AG08396 (cell line): ENCODE measurements at places on chromosomes 6 and 20.
A peak's percentile ranks its signal among the peaks of the same experiment; 100 is the strongest.

DNA sequence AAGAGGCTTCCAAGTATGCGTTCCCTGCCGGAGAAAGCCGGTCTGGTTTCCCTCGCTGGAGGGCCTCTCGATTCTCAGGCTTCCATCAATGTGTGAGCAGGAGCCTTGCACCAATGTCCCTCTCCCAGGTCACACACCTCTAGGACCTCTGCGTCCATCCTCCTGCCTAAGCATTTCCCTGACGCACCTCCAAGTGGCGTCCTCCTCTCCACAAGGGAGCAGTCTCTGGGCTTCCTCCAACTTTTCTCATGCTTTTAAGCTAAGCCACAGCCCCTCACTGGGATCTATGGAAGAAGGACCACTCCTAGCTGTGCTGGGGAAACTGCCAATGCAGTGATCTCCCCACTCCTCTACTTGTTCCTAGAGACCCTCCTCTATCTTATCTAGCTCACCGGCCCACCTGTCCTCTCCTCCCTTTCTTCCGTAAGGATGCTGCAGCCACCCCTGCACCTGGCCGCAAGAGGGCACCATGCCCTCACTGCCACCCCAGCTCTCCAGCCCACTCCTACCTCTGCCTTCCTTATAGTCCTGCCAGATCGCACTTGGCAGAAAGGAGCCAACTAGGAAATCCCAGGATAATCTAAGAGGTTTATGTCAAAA is 258.7 kb downstream of the LRFN2 start:
- DNase-seq = no peak

DNA sequence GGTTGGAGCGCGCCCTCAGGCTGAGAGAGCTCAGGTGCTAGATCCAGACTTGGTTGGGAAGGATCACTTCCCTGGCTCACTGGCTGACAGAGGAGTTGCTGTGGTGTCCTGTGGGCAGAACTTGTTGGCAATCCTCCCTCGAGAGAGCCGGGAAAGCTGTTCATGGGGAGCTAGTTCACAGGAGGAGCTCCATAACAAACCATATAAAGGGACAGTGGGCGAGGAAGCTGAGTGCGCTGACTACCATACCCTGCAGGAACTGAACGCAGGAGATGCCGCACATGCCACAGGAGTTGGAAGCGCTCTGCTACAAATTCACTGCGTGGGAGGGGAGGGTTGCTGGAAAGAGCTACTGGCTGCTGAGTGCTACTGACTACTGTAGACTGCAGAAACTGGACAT is 243.2 kb downstream of the OGFRL1 start:
- no peak for DNase-seq

- no peak for DNase-seq
Measured at GRCh38 chr6:4649728-4650127, 126.5 kb upstream of the CDYL start.

DNA sequence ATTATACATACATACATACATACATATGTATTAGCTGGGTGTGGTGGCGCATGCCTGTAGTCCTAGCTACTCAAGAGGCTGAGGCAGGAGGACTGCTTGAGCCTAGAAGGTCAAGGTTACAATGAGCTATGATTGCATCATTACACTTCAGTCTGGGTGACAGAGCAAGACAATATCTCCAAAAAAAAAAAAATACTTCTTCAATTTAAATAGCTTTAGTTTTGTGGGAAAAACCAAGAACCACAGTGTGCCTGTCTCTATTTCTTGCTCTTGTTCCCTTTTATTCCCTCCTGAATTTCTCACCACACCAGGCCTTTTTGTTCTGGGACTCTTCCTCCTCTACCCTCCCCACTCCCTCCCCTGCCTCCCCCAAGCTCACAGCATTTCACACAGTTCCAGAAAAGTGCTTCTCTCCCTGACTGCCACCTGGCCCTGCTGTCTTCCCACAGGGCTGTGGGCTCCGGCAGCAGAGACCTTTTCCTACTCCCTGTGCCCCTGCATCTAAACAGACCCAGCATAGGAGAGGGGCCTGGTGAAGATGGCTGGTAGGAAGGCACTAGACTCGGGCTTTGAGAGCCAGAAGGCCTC is 1.3 kb downstream of the C20orf203 start:
- DNase-seq = no peak

GRCh38 chr20:44683263-44684046 is 31.7 kb upstream of the CCN5 start:
- peak; percentile 61 for DNase-seq

DNA sequence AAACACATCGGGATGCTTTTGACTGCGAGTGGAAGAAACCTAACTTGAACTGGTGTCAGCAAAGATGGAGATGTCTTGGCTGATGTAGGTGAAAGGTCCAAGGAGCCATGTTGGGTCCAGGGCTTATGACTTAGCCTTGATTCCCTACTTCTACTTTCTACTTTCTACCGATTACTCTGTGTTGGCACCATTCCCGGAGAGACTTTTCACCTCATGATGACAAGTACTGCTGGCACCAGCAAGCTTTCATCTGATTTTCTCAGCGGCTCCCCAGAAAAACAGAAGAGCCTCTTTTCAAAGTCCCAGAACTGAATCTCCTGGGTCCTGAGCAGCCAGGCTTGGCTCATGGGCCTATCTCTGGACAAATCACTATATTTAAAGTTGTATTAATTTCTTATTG is 4.9 kb upstream of the EDN3 start:
- no peak for DNase-seq

- DNase-seq = peak; percentile 10
Measured at GRCh38 chr6:85865420-85866369, 223.0 kb upstream of the SYNCRIP start.

- no peak for DNase-seq
Measured at GRCh38 chr6:84681693-84682326, 82.6 kb downstream of the TBX18 start.

GRCh38 chr6:12379181-12379580 is 89.0 kb downstream of the EDN1 start:
- DNase-seq = no peak

- DNase-seq = no peak
Measured at GRCh38 chr20:18754030-18754652, 59.4 kb upstream of the SCP2D1 start.

DNA sequence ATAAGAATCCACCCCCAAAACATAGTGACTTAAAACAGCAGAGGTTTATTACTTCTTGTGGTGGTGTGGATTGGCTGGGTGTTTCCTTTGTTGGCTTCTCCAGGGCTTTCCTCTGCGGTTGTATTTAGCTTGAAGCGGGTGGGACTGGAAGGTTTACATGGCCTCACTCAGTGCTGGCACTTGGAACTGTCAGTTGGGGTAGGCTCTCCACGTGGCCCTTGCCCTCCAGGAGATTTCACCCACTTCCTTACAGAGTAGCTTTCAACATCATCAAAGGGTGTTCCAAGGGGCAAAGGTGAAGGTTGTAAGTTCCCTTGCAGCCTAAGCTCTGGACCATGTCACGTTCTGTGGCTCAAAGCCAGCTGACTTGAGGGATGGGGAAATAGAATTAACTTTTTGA is 32.5 kb upstream of the NKX2-2 start:
- no peak for DNase-seq

DNA sequence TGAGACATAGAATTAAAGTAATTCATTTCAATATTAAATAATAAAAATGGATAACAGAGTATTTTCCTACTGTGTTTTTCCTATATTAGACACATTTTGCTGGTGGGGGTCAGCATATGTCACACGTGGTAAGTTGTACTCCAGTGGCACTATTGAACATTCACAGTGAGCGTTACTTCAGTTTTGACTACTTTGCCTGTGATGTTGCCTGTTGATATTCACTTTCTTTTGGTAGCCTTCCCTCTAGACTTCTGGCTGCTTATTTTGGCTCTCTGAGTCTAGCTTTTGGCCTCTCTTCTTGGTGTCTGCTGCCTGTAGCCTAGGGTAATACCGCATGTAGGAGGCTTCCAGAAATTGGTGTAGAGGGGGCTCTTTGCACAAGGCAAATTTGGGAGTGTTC is 64.4 kb upstream of the TFB1M start:
- DNase-seq = no peak

- DNase-seq = no peak
Measured at GRCh38 chr6:2733324-2733723, 17.4 kb downstream of the MYLK4 start.

GRCh38 chr6:40807484-40807883 is 220.3 kb upstream of the LRFN2 start:
- no peak for DNase-seq

DNA sequence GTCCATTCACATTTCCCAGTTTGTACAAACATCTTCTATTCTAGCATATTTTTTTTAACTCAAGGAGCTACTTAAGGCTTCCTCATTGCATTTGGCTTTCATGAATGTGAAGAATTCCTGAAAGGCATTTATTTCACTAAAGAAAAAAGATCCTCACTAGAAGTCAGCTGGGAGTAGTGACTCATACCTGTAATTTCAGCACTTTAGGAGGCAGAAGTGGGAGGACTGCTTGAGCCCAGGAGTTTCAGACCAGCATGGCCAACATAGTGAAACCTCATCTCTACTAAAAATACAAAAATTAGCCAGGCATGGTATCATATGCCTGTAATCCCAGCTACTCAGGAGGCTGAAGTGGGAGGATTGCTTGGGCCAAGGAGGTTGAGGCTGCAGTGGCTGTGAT is 30.9 kb upstream of the XRN2 start:
- DNase-seq = no peak

- DNase-seq = no peak
Measured at GRCh38 chr6:117840541-117840983, 66.5 kb upstream of the SLC35F1 start.

GRCh38 chr6:129567374-129567773 is 142.6 kb downstream of the ARHGAP18 start:
- no peak for DNase-seq

GRCh38 chr6:132227904-132228303 is 173.4 kb downstream of the MOXD1 start:
- peak; percentile 23 for DNase-seq

DNA sequence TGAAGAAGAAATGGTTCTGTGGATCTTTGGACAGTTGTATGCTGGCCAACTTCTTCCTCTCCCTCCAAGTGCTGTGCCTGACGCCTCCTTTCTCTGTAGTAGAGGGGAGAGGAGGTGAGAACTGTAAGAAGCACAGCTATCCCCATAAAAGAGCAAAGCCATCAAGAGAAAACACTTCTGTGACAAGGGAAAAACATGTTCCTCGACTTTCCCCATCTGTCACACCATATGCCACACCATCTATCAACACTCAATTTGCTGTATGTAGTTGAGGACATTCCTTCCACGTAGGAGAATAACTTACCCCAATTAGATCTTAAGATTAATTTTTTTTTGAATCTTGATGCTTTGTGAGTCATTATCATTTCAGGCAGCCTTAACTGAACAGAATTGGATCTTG is 156.2 kb upstream of the PLCB4 start:
- DNase-seq = no peak

- DNase-seq = no peak
Measured at GRCh38 chr20:2837221-2837960, 3.1 kb downstream of the PCED1A start.

DNA sequence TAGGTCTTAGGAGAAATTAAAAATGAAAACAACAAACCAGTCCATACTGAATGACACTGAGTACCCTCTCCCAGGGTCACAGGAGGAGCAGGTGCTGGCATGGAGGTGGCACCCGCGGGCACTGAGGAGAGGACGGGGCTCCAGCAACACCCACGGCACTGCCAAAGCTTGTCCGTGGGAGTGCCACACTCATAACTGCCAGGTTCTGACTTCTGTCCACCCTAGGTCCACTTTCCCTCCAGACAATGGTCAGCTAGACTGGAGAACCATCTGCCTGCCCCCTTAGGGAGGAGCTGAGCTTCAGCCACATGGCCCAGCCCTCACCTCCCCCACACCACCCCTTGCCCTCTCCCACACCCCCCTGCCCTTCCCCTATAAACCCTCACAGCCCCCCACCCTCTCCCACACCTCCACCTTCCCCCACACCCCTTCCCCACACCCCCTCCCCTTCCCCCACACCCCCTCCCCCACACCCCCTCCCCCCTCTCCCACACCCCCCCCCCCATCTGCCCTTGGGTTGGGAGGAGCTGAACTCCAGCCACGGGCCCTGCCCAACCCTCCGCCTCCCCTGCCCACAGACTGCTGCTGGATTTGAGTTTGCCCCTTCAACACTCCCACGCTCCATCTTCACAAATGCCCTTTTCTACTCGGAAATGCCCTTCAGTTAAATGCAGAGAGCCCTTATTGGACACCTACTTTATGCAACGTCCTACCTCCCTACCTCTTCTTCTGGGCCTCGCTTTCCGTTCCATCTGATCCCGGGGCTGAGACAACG is 129.6 kb downstream of the TAF4 start:
- DNase-seq = no peak

GRCh38 chr20:57620274-57620990 is at the start of gene ZBP1:
ZBP1 (minus strand) TSS chr20:57620426; CDS start chr20:57620295, 131 bp downstream.
- DNase-seq = no peak

DNA sequence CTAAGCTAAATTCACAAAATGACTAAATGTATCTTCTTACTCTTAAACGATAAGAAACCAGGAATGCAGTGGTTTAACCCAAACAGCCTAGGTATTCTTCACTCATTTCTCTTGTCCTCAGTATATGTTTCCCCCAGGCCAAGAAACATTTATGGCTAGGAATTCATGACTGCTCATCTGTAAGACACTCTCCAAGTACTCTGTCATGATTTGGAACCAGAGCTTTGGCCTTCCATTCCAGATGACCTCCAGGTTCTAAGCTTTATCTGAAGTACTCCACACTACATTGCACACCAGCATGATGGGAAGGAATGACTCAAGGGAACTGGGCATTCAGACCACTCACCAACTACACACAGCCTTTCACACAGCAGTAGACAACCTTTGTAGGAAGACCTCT is 29.3 kb downstream of the NT5E start:
- DNase-seq = no peak

DNA sequence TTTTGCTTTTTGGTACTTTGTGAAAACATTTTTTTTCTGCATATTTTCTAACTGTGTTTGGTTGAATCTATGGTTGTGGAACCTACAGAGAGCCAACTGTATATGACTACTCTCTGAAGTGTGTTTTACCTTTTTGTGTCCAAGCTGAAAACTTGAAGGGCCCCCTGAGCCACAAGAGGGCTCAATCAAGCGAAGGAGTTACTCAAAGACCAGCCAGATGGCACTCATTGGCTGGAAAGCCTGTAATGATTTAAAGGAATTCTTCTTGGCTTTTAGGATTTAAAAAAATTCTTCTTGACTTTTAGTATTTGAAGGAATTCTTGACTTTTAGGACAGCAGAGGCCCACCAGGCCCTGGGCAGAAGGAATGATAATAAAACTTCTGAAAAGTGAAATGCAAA is 27.0 kb upstream of the ECI2 start:
- DNase-seq = no peak

DNA sequence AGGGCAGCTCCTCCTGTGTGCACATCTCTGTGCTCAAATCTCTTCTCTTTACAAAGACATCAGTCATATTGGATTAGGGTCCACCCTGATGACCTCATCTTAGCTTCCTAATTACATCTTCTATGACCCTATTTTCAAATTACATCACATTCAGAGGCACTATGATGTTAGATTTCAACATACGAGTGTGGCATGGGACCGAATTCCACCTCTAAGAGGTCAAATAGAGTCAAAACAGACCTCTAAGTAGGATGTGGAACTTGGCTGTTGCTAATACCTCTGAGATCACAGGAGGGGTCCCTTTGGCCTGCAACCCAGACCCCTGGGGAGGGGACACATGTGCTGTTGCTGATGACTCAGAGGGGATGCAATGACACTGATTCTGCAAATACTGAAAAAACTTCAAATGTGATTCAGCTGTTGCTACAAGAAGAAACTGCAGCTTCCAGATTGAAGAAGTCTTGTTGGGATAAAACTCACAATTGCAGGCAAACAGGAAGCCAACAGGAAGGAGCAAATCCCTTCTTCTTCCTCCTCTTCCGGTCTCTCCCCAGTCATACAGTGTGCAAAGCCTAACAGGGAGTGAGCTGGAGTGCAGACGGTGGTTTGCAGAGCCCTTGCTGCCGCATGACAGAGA is 216.2 kb downstream of the MYLK4 start:
- no peak for DNase-seq

GRCh38 chr6:138682704-138683527 is 90.7 kb upstream of the CCDC28A start:
- DNase-seq = peak; percentile 77
